T-helper 17 cell (primary cell): ENCODE measurements at places on chromosomes 4 and X.

GRCh38 chr4:134126955-134127354 is 74.6 kb downstream of the PABPC4L start:
- DNase-seq: no peak

- no peak for DNase-seq
Observed at GRCh38 chr4:61911313-61911756, 711.2 kb downstream of the ADGRL3 start.

GRCh38 chr4:1246111-1246881 is 2.6 kb downstream of the CTBP1 start:
- DNase-seq: no peak

- no peak for DNase-seq
Observed at GRCh38 chr4:135601351-135601750, 1399.8 kb upstream of the PABPC4L start.

- DNase-seq: no peak
Observed at GRCh38 chrX:13468096-13468495, 101.3 kb upstream of the EGFL6 start.

DNA sequence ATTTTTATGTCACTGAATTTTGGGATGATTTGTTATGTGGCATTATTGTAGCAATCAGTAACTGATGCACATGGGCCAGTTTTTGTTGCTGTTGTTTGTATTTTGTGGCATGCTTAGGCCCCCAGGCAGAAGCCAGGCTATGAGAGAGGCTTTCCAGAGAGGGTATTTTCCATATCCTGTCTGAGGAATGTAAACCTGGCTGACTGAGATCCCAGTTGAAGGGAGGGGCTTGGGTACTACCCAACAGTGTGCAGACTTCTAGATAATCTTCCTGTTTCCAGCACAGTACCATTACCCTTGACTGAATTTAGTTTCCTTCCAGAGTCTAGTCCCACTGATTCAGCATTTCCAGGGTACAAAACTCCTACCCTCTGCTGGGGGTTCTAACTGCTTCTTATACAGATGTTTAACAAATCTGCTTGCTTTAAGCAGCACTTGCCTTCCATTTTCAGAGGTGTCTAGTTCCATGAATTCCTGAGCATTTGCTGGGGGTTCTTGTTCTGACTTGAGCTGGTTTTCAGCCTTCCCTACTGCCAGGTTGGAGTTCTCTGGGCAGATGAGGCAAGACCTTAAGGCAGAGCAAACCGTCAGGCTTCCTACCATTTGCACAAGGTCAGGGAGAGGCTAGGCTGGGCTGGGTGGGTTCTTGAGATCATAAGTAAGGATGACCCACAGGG is 104.7 kb upstream of the EGFL6 start:
- DNase-seq: no peak

DNA sequence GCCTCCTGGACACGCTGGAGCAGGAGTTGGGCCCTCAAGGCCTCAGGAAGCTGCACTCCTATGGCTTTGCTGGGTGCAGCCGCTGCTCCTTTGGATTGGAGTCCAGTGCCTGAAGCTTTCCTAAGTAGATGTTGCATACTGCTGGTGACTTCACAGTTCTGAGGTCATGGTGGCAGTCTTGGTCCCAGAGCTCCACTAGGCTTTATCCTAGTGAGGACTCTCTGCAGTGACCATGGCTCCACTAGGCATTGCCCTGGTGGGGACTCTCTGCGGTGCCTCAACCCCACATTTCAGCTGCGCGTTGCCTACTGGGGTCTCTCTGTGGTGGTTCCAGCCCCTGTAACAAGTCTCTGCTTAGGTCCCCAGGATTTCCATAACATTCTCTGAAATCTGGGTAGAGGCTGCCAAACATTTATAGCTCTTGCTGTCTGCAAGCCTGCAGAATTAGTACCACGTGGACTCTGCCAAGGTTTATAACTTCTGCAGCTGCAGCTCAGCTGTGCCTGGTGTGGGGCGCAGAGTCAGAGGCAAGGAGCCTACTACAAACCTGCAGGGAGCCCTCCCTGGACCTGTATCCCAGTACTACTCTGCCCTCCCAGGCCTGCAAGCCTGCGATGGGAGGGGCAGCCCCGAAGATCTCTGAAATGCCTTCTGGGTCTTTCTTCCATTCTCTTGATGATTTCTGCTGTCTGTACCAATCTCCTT is 46.0 kb upstream of the NFKB1 start:
- no peak for DNase-seq

DNA sequence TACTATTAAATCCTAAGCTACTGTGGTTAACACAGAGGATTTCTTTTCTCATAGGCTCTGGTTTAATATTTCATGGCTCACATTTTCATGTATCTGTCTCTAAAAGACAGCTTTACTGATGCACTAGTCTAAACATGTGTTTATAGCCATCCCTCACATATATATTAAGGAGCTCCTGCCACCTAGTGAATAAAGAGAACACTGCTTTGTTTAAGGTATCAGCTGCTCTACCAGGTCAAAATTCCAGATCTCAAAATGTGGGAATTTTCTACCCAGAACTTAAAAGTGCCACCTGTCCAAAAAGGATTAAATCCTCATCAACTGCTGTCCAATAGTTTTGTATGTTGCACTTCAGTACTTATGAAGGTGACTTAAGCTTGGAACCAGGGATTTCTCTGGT is 188.5 kb upstream of the TEX13C start:
- DNase-seq: no peak

GRCh38 chr4:38818441-38818976 is 13.9 kb upstream of the TLR1 start:
- DNase-seq: no peak

GRCh38 chr4:143626134-143626911 is 74.2 kb downstream of the FREM3 start:
- DNase-seq: no peak

DNA sequence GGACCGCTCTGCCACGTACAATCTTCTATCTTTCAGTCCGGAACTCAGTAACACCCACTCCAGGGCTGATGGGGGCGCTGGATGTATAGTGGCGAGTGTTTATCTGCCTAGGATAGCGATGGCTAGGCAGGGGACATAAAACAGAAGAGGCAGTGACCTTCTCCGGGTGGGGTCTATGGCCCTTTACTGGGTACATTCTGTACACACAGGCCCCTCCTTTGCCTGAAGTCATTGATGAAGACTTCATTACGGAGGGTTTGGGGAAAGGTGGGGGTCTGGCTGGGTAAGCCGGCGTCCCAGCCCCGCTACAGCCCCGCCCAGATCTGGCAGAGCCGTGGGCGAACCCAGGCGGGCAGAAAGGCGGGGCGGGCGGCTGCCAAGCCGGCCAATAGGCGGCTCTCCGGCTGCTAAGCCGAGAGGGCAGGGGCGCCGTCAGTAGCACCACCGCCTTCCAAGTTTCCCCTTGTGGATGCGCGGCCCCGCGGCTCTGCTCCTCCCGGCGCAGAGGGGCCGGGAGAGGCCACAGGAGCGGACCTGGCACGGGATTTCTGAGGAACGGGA is at the start of gene CHST7:
Gene CHST7, plus strand, starts transcription at position 435 of the 561 bp plus-strand sequence. CDS start 167 bp downstream, outside the sequence.
- peak; percentile 54 for DNase-seq

GRCh38 chr4:38466401-38466800 is 197.6 kb upstream of the KLF3 start:
- DNase-seq: no peak

GRCh38 chr4:131584587-131584986 is 1564.5 kb upstream of the PCDH10 start:
- no peak for DNase-seq

DNA sequence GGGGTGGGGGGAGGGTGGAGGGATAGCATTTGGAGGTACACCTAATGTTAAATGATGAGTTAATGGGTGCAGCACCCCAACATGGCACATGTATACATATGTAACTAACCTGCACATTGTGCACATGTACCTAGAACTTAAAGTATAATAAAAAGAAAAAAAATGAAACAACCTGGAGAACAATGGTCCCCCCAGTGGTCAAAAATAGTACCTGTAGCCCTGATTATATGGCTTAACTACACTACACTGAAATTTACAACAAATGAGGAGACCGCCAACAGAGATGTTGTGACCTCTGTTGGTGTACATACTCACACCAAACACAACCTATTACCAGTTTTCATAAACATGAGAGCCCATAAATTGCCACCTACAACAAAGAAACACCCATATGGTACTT is 7.3 kb upstream of the MAGEE1 start:
- no peak for DNase-seq

GRCh38 chr4:144174401-144175067 is 34.0 kb upstream of the GYPA start:
- no peak for DNase-seq

DNA sequence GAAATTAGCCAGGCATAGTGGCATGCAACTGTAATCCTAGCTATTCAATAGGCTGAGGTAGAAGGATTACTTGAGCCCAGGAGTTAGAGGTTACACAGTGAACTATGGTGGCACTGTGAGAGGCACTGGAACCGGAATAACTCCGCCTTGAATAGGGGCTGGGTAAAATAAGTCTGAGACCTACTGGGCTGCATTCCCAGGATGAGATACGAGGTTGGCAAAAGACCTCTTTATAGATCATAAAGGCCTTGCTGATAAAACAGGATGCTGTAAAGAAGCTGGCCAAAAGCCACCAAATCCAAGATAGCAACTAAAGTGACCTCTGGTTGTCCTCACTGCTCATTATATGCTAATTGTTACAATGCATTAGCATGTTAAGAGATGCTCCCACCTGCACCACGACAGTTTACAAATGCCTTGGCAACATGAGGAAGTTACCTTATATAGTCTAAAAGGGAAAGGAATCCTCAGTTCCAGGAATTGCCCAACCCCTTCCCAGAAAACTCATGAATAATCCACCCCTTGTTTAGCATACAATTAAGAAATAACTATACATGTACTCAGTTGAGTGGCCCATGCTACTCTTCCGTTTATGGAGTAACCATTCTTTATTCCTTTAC is 88.6 kb downstream of the CENPC start:
- DNase-seq: no peak

- DNase-seq: no peak
Observed at GRCh38 chr4:83093060-83093640, 21.4 kb downstream of the PLAC8 start.

- DNase-seq: no peak
Observed at GRCh38 chr4:83107631-83108030, 6.9 kb downstream of the PLAC8 start.

- DNase-seq: no peak
Observed at GRCh38 chr4:76563454-76564122, 128.6 kb downstream of the SHROOM3 start.

GRCh38 chrX:21438792-21439191 is 64.6 kb downstream of the CNKSR2 start:
- DNase-seq: no peak

DNA sequence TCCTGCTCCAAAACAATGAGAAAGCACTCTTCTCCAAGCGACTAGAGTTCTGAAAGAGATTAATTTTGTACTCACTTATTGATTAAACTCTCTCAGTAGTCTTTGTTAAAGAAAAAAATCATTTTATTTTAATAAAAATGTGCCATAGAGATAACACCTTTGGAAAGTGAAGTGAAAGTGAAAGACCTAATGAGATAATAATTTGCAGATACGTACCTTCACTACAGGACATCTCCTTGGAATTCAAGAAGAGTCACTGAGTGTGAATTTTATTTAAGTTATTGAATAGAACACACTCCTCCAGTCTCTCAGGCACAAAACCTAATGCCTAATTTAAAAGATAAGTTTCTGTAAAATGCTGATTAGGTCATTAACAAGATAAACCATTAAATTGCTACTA is 1070.6 kb upstream of the GRID2 start:
- no peak for DNase-seq

GRCh38 chr4:8795140-8795539 is 76.5 kb downstream of the HMX1 start:
- DNase-seq: no peak

DNA sequence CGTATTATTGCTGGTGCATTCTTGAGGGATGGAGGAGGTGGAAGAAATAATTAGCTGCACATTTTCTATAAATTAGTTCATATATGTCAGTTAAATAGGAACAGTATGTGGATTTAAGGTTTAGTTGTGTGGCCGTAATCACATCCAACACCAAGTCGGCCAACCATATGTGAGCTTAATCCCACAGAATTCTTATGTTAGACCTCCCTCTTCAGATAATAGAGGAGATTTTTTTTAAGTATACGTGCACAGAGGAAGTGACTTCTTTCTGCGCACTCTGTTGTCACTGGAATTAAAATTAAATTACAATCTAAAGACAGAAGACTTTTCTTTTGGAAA is 2.1 kb downstream of the SEPTIN11 start:
- DNase-seq: no peak

DNA sequence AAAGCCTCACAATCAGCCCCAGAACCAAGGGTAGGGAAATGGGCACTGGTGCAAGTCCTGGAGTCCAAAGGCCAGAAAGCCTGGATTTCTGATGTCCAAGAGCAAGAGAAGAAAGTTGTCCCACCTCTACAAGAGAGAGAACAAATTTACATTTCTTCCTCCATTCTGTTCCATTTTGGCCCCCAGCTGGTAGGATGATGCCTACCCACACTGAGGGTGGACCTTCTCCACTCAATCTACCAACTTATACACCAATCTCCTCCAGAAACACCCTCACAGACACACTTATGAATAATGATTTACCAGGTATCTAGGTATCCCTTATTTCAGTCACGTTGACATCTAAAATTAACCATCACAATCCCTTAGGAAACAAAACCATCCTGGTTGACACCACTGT is 367.8 kb upstream of the GRIA3 start:
- no peak for DNase-seq

DNA sequence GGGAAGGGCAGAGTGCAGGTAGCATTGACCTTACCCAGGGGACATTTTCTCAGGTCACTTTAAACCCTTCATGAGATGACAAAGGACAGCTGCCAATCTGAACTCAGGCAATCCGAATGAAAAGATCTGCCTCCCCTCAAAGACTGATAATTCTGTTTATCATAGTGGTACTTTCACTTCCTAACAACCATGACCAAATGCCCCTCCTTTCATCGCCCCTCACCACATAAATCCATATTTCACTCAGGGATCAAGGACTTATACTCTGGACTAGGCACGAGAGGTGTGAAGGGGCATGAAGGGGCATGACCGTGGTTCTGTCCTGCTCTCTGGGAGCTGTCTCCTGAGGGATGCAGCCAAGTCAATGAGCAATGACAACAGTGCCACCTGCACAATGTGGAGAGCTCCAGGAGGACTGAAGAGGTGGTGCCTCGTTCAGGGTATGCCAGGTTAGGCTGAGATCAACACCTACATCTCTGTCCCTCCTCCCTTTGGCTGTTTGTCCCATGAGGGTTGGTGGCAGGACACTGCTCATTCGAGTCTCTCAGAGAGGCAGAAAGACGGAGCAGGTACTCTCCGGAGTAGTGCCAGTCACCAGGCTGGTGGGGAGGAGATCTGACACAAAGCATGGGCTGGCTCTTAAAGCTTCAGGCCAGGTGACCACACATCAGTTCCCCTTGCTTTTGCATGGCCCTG is 12.5 kb downstream of the HS3ST1 start:
- DNase-seq: no peak

DNA sequence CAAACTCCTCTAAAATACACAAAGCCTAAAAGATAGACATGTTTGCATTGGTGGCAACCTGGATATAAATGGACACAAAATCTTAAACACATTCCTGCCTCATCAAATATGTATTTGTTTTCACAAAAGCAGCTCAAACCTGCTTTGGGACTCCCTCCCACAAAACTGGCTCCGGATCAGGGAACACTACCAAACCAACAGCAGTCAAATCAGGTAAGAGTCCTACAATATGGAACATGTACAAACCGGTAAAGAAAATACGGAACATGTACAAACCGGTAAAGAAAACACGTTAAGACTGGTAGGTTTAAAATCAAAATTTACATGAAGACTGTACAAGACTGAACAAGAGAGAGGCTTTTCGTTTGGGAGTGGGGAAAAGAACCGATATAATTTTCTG is 4.3 kb downstream of the AMTN start:
- DNase-seq: no peak
